NCI-H2029 (cell line): ENCODE measurements at places on chromosomes 6 and 20.

DNA sequence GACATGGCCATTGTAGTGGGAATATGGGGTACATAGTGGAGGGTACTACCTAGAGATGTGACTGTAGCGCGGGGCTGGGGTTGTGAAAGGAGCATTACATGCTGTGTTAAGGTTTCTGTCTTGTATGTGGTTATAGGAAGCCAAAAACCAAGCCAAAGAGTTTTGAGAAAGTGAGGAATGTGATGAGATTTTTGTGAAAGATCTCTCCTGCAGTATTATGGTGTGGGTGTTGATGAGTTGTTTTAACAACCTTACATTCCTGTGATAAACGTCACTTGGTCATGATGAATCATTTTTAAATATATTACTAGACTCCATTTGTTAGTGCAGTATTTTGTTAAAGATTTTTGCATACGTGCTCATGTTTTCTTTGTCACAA is 48.9 kb downstream of the ZFAND3 start:
- DNase-seq = no peak

- DNase-seq = no peak
These were observed 69.4 kb downstream of the CDH4 start for GRCh38 chr20:61321481-61321880.

DNA sequence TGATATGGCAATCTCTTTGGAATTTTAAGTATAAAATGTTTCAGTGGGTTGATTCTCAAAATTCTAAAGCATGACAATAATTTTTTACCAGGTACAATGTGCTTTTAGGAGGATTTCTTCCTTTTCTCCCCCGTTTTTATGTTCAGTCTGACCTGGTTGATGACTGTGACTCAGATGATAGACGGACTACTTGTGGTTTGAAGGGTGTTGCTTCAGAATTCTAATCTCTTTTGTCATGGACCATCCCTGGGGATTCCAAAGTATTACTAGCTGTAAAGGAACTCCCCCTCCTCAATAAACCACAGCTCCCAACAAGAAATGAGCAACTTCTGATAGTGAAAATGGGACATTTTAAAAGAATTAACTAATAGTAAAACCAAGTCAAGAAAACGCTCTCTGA is 34.9 kb upstream of the TNFAIP3 start:
- no peak for DNase-seq

- no peak for DNase-seq
These were observed 601.9 kb downstream of the HTR1B start for GRCh38 chr6:76861403-76861802.

DNA sequence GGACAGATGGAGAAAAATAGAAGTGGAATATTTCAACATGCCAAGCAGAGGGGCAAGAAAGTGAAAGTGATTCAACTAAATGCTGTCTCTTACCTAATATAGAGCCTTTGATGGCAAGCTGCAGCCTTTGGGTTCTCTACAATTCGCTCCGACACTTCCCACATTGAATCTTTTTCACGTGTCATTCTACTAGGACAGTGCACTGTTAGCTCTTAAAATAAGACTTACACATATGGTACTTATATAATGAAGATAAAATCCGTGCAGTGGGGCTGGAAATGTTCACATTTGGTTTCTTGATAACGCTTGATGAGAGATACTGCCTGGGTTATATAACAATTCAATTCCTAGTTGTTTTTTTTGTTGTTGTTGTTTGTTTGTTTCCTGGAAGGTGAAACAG is 502.4 kb downstream of the LMBRD1 start:
- DNase-seq = no peak

DNA sequence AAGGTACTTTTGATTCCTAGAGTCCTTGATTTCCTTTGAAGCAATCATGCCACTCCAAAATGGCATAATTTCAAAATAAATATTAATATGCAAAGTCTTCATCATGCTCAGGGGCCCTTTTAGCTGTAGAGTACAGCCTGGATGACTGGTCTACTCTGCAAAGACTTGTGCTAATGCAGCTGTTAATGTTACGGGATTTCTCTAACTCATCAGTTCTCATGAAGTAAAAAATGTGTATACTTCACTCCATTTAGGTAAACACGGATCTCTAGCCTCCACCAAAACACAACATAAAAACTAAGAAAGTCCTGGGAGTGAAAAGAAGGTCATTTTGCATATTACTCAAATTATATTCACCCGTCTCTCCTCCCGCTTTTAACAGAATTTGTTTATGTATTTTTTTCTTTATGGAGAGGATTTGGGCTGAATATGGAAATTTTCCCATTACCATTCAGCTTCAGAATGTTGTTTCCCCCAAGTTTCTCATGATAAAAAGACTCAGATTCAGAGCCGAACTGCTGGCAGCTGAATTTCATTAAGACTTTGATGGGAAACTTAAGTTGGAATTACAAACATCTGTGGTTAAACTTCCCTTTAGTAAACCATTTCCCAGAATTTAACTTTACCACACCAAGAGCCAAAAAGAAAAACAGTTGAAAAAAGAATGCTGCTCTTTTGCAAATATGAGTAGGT is 8.7 kb downstream of the LAMA4 start:
- DNase-seq = no peak

DNA sequence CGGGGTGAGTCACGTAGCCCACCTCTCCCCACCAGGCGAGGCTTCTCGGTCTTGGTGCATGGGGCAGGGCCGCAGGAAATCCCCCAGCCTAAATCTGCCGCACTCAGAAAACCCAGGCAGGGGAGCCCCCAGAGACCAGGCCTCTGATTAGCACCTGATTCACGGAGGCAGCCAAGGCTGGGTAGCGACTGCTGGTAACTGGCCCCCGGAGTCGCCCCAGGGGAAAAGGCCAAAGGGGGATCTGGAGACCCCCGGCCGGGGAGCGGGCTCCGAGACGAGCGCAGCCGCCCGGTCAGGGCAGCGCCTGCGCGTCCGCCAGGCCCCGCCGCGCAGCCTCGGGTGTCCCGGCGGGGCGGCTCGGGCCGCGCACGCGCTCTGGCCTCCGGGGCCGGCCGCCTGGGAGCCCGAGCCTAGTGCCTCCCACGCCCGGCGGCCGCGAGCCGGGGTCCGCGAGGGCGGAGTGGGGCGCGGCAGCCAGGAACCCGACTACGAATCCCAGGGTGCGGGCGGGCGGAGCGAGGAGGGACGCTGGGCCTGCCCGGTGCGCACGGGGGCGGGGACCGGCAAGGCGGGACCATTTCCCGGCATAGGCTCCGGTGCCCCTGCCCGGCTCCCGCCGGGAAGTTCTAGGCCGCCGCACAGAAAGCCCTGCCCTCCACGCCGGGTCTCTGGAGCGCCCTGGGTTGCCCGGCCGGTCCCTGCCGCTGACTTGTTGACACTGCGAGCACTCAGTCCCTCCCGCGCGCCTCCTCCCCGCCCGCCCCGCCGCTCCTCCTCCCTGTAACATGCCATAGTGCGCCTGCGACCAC is at the start of gene DUSP22:
Gene DUSP22 (plus strand): TSS at position 791 of the 809 bp plus-strand sequence. CDS start 53 bp downstream, outside the sequence.
- DNase-seq = no peak

DNA sequence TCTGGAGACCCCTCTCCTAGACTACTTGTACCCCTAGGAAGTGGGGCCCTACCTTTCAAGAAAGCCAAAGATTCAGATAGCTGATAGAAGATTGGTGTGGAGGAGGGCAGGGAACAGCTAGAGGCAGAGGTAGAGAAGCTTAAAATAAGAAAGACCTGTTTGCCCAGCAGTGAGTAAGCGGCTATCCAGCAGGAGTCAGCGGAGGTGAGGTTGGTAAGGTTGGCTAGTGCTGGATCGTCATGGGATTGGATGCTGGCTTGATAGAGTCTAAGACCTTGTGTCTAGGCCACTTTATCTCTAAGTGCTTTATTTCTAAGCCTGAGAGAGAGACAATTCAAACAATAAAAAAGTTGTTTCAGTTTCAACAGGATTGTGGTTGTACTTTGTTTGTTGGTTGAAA is 19.1 kb downstream of the ANKS1A start:
- no peak for DNase-seq

DNA sequence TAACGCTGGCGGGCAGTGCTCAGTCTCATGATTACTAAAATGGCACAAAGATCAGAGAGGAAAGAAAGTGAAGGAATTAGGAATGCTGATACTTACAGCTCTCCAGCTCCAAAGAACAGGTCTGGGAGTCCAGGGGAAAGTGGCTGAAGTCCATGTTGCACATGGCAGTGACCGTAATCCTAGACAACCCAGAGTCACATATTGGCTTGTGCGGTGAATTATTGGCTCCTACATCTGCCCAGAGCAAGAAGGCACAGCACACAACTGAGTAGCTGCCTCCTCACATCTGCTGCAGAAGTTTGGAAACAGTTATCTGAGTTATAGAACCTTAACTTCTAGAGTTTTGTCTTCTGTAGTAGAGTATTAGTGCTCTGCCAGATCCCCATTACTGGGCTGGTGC is 47.2 kb downstream of the GABRR2 start:
- DNase-seq = no peak

GRCh38 chr6:3228771-3229565 is 1.5 kb upstream of the TUBB2B start:
- peak; percentile 72 for DNase-seq

- peak; percentile 11 for DNase-seq
These were observed 52.6 kb upstream of the NAA20 start for GRCh38 chr20:19964289-19965265.

- no peak for DNase-seq
These were observed 10.5 kb downstream of the NCR2 start for GRCh38 chr6:41345901-41346300.

- DNase-seq = no peak
These were observed 13.9 kb upstream of the NAA20 start for GRCh38 chr20:20003031-20003954.

- DNase-seq = no peak
These were observed 39.0 kb downstream of the CAP2 start for GRCh38 chr6:17432356-17432755.

DNA sequence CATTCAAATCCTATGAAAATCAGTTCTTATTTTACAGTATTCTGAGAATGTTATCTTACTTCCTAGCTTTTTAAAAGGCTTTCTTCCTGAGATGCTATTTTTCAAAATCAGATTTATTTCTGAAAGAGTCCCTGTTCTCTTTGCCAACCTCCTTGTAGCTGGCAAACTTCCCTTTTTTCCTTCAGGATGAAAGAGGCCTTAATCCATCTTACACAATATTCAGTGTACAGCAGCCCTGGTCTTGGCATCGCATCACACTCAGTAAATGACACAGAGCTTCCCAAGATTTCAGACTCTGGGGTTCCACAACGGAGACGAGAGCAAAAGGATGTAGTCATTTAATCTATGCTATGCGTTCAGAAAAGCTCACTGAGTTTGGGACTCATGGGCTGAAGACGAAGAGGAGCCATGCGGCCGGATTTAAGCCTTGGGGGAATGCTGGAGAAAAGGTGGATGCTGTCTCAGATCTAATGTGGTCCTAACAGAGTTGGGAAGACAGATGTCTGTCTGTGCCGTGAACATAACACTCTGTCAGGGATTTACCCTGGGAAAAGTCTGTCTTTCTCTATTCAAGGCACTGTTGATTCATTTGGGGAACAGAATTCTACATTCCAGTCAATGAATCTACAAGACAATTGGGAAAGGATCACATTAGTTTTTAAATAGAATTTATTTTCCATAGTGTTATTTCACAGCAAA is 616.4 kb upstream of the AGPAT4 start:
- no peak for DNase-seq

DNA sequence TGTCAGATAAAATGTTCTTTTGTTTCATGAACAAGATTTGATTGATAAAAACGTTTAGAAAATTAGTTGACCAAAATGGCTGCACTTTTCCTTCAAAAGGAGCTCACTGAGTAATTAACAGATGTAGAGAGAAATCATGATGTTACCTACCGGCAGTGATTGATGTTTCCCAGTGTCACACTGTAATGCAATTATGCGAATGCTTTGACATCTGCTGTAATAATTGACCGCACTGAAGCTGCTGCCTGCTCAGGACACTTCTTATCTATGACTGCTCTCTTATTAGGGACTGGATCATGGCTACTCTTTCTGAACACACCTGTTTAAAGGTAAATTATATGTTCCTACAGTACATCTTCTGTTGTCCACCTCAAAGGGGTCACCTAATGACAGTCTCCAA is 94.6 kb downstream of the GPR63 start:
- no peak for DNase-seq

- DNase-seq = no peak
These were observed 44.5 kb upstream of the LAMA4 start for GRCh38 chr6:112298816-112299281.

- no peak for DNase-seq
These were observed 1137.7 kb downstream of the EPHA7 start for GRCh38 chr6:92281571-92282076.

- no peak for DNase-seq
These were observed 11.3 kb downstream of the PAQR8 start for GRCh38 chr6:52373151-52373690.

GRCh38 chr6:36018339-36018738 is 6.1 kb downstream of the SLC26A8 start:
- DNase-seq = no peak

GRCh38 chr6:121873595-121873994 is 438.1 kb downstream of the GJA1 start:
- no peak for DNase-seq

DNA sequence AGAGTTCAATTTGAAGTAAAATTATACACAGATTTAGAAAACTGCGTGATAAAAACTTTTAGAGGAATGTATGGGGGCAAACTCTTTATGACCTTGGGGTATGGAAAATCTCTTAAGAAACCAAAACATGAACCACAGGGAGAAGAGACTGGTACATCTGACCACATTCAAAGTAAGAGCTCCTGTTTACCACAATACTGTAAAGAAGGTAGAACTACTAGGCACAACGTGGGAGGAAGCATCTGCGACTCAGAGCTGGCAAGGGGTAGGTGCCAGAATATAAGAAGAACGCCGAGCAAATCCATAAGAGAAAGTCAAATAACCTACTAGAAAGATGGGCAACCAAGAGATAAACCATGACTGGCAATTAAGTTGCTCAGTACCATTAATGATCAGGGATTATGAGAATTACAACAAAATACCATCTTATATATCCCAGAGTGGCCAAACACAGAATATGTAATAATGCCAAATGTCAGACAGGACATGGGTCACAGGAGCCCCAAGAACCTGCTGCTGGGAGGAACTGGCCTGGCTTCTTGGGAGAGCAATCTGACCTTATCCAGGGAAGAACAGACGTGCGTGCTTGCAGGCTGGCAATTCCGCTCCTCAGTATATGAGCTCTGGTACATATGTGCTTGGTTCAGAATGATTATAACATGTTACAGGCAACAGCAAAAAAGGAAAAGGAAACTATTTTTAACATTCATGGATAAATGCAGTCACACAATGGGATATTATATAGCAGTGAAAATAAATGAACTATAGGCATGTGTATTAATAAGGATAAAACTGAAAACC is 50.2 kb downstream of the INSM1 start:
- DNase-seq = no peak

DNA sequence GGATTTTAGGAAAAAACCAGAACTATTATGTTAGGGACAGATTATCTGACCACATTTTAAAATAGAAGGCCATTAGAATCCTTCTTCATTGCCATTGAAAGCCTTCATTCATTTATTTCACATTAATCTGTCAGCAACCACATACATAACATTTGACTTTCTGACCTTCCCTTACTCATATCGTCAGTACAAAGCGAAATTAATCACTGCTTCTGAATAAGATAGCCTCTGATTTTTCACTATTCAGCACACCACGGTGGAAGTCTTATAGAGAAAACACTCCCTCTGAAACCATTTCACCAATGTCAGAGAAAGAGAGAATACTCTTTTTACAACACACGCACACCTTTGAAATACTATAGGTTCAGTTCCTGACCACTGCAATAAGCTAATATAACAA is 442.5 kb upstream of the ID4 start:
- no peak for DNase-seq
